NCI-H524 treated with DMSO at 0.1 percent for 48 hours (cell line): ENCODE measurements at places on chromosomes 6 and 20.

- no peak for DNase-seq
Measured at GRCh38 chr20:62728781-62729300, 20.2 kb downstream of the NTSR1 start.

DNA sequence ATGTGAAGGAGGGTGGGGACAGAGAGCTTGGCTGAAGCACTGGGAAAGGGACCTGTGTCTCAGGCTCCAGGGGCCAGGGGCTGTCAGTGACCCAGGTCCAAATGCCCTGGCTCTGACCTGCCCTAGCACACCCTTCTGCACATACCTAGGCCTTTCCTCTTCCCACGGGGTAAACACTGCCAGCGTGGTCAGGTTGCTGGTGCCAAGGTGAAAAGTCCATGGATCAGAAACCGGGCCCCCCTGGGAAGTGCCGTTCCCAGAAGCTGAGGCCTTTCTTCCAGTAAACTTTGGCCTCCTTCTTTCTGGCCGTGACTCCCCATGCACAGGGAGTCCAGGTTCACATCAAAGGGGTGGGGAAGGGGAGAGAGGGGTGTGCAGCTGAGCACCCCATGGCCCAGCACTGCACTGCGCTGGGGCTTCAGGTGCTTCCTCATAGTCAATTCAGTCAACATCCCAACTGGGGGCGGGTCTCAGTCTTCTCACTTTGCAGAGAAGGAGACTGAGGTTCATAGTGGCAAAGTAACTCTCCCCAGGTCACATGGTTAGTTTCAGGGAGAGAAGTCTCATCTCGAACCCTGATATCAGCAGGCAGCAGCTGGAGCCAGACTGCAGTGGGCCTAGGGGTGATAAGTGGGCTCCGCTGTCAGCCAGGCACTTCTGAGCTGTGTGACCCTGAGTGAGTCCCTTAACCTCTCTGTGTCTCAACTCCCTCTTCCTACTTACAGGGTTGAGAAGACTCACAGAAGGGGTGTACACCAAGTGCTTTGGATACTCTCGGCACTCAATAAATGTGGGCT is 17.0 kb downstream of the PCK1 start:
- no peak for DNase-seq

DNA sequence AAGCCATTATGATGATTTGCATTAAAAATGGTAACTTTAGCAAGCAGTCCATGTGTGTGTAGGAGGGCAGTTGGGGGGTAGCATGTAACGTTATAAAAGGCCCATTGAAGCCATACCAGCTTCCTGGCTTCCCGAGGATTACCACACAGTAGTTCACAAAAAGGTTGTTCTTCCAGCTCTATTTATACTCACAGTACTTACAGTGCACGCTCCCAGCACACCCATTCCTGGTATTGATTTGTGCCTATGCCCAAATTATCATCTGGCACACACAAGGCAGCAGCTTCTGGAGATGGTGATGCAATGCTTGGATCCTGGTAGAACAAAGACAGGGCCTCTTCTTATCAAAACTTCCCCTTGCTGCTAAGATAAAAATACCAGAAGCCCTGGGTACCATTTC is 436.8 kb downstream of the HAO1 start:
- DNase-seq, result no peak

DNA sequence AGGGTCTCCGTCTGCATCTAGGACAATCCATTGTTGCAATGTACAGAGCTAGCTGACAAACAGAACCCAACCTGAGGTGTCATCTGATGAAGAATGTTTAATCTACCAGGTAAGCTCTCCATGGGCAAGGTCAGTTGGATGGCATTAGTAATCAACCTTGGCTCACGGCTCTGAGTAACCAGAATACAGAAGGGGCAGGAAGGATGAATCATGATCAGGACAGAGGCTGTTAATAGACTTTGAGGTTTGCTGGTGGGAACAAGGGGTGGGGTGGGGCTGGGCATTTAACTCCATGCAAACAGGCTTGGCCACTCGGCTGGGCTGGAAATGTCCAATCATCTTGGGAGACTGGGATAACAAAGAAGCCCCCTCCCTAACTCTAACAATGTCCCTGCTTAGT is 77.1 kb upstream of the MRPS10 start:
- no peak for DNase-seq

DNA sequence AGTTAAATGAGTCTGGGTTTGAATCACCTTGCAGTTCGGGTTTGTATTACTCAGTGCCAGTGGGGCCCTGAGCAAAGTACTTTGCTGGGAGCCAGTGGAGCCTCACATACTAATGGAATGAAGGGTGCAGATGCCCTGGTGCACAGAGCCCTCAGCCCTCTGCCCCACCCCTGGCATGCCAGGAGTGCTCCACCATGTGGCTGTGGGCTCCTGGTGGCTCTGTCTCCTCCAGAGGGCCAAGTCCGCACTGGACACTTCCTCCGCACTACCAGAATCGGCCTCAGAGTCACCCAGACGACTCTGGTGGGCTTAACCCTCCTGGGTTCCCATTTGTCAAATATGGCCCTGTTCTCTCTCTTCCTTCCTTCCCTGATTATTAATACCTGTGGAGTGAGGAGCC is 94.0 kb downstream of the STK35 start:
- DNase-seq, result no peak

DNA sequence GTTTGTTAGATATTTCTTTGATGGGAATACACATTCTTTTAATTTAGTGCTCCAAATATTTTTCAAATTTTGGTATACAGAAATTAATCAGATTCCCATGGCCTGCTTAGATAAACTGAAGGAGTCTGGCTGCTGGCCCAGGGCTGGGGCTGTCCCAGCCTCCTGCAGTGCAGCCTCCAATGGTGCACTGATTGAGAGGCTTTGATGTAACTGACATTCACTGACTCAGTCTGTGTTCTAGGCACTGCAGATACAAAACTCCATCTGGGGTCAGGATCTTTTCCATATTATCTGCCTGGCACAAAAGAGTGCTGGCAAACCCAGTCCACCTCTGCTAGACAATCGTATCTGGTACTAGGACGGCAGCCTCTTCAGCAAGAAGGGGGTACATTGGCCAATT is 64.8 kb downstream of the GRIK2 start:
- DNase-seq, result no peak

GRCh38 chr6:111161650-111162049 is 74.3 kb downstream of the SLC16A10 start:
- DNase-seq, result no peak

DNA sequence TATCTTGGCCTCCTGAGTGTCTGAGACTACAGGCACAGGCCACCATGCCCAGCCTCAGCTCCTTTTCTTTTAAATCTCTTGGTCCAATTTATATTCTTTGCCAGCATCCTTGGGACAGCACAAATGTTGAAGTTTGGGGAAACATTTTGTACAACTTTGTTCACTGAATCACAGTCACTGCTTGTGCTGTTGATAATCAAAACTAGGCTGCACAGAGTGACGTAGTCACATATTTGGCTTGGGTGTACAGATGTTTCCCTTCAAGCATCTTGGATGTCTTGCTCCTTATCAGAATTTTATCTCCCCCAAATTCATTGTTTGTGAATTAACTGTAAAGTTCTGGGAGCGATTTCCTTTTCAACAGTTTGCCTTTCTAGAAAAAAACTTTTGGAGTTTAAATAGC is 17.9 kb downstream of the CARMIL1 start:
- no peak for DNase-seq

DNA sequence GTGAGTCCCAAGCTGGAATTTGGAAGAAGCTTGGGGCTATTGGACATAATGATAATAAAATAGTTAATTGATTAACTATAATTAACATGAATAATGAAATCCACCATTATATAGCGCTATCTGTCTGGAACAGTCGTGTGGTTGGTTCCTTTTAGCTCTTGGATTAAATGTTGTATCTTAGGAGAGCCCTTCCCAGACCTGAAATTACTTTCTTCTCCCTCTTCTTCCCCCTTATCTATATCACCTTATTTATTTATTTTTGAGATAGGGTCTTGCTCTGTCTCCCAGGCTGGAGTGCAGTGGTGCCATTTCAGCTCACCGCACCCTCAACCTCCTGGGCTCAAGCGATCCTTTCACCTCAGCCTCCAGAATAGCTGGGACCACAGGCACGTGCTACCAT is 64.6 kb downstream of the NCOA3 start:
- no peak for DNase-seq

GRCh38 chr6:141492521-141493284 is 640.0 kb upstream of the GJE1 start:
- DNase-seq, result no peak

DNA sequence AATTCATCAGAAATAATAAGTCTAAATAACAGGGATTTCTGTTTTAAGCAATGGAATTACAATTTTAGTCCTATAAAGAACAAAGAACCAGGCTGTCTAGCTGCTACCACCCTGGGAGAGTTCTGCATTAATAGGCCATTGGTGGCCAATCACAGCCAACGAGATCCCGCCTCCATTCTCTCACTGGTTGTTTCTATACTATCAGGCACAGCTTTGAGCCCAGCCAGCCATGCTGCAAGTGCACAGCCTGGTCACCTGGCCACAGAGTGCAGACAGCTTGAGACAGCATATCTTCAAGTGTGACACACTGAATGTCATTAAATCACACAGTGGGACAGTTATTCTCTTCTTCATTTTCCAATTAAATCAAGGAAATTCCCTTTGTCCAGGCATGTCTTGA is 16.1 kb upstream of the RAB22A start:
- DNase-seq, result no peak

DNA sequence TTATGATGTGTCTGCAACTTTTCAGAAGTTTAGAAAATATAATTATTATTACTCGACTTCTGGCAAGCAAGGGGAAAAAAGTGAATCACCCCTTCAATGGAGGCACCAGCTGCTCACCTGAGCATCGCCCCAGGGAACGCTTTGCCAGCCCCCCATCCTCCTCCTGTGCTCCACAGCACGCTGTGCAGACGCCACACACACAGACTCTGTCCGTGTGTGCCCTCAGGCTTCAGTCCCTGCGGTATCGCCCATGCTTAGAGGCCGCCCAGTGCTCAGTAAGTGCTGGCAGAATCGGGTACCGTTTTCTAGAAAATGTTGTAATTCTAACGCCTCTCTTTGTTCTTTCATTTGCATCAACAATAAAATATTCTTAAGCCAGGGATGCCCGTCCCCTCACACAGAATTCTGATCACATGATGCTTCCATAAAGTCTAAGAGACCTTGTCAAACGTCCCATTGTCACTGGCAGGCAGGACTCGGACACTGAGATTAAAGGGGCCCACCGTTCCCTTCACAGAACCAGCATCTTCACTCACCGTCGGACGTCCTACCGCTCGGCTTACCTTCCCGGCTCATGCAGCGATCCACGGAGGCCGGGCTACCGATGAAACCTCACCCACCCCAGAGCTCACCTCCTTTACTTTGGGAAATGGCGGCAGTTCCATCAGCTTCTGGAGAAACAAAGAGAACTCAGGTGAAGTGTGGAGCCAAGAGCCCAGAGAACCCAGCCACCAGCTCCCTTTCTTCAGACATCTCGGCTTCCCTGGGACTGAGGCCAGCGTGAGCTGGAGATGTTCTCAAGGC is 105.5 kb downstream of the DLL1 start:
- no peak for DNase-seq

DNA sequence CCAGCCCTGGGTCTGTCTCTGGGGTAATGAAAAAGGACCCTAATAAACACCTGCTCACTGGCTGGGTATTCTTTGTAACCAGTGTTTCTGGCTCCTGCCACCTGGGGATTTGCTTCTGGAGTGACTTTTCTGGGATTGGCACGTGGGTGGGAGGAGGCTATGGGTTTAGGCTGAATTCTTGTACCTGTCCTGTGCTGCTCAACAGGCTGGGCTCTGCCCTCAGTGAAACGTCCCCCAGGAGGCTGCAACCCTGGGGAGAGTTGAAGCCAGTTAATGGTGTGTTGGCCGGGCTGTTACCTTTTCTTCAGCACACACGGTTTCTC is 6.8 kb downstream of the NPBWR2 start:
- DNase-seq, result no peak

DNA sequence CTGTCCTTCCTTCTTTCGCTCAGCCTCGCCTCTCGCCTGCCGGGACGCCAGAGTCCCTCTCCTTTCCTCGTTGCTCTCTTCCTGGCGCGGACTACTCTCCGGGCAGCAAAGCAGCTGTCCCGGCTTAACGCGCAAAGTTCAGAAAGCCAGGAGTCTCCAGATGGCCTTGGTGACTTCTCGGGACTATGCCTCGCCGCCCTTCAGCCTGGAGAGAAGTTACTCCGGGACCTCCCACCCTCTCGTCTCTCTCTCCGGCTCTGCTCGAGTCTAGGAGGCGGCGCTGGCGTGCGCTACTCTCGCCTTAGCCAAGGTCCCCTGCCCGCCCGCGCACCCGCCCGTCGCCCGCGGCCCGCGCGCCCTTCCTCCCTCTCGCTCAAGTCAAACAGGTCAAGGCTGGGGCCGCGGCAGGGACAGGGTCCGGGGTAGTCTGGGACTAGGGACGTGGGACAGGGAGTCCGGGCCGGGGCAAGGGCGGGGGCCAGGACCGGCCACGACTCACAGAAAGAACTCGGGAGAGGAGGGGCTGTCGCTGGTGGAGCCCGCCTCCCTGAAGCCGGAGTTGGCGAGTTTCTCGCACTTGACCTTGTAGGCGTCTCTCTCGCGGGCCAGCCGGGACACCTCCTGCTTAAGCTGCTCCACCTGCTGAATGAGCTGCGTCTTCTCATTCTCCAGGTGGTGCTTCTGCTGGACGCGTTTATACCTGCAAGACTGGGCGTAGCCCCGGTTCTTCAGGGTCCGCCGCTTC is 1.5 kb downstream of the MAFB start:
- no peak for DNase-seq

GRCh38 chr6:160387916-160388643 is 39.9 kb downstream of the SLC22A3 start:
- DNase-seq, result no peak

GRCh38 chr6:95099410-95099809 is 477.9 kb upstream of the MANEA start:
- DNase-seq, result no peak

GRCh38 chr6:108650781-108651180 is 90.1 kb downstream of the FOXO3 start:
- DNase-seq, result no peak

GRCh38 chr20:17850684-17851026 is 117.9 kb downstream of the SNX5 start:
- DNase-seq, result no peak

DNA sequence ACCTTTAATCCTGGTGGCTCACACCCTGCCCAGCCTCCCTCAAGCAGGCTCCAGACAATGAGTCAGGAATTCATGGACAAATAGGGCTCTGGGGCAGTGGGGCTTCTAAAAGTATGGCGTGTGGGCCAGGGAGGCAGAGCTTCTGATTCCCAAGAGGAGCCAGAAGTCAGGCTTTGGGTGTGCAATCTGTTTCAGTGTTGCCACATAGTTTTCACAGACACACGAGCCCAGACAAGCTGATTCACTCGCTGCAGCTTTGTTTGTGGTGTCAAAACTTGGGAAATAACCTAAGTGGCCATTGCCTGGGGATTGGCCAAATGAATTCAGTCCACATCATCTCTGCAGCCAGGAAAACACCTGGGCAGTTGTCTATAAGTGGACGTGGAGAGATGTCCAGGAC is 9.2 kb downstream of the PEDS1 start:
- DNase-seq, result no peak

- DNase-seq, result no peak
Measured at GRCh38 chr6:121142093-121142492, 192.2 kb downstream of the TBC1D32 start.

GRCh38 chr6:16903470-16903869 is 142.2 kb upstream of the ATXN1 start:
- no peak for DNase-seq
